MV-4-11 (cell line): ENCODE measurements at places on chromosomes 7 and 10.

GRCh38 chr10:76192694-76193320 is 761.4 kb downstream of the LRMDA start:
- no peak for DNase-seq

GRCh38 chr7:96596120-96596826 is 113.4 kb downstream of the SEM1 start:
- peak; percentile 5 for DNase-seq

DNA sequence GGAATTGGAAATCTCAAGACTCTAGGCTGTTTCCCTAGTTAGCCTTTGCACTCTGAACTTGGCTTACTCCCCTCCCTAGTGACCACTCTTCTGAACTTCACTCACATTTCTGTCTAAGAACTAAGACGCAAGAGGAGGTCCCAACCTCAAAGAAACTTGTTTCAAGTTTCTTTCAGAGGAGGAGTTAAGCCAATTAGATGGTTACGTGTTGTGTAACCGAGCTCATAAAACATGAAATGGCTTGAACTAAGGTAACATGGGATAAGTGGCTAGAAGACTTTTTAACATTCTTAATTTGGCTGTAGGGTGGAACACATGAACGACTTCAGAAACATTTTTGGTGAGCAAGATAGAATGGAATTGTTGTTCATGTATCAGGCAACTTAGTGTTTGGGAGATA is 39.5 kb upstream of the SEC61G start:
- no peak for DNase-seq

GRCh38 chr10:113991091-113991860 is 52.4 kb upstream of the ADRB1 start:
- peak; percentile 75 for DNase-seq

DNA sequence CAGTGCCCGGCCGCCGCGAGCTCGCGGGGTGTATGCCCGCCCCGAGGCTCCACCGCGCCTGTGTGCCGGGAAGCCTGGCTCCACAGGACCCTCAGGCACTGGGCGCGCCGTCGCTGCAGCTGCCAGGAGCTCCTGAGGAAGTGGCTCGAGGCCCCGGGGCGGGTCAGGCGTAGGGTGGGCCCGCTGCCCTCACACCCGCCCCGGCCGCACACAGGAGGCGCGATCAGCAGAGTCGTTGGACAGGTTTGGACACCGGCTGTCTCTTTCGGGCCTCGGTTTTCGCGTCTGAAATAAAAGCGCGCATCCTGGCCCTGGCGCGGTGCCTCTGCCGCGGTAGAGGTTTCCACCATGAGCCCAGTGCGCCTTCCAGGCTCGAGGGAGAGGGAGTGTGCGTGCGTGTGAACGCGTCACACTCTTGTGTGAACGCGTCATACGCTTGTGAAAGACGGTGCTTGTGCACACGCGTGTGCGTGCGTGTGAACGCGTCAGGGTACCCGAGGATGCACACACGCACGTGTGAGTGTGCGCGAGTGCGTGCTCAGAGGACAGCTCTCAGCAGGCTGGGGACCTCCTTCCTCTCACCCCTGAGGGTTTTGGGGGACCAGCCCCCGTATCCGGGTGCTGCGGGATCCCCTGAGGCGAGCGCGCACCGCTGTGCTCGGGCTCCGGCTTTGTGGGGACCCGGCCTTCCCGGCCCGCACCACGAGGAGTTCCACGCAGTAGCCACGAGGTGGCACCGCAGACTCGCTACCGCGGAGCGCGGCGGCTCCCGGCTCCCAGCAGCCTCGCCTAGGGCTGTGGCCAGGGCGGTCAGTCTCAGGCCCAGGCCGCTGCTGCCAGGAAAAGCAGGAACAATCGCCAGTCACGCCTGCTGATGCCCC is 83.8 kb downstream of the BMS1 start:
- DNase-seq, result peak; percentile 52

DNA sequence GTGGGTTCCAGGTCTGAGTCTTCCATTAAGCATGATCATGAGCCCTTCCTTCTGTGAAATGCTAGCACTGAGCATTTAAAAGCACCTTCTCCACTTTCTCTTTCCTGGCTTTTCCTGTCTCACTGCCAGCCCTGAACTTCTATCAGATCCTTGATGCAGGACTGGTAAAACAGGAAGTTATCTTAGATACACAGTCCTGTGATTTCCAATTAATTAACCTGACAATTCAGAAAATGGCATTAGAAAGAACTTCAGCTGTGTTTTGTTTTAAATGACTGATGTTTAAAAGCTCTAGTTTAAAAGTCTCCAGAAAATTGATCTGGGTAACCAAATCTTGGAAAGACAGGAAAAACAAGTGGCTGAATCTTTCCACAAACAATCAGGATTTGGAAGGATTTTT is 79.0 kb upstream of the MACROH2A2 start:
- DNase-seq, result no peak

DNA sequence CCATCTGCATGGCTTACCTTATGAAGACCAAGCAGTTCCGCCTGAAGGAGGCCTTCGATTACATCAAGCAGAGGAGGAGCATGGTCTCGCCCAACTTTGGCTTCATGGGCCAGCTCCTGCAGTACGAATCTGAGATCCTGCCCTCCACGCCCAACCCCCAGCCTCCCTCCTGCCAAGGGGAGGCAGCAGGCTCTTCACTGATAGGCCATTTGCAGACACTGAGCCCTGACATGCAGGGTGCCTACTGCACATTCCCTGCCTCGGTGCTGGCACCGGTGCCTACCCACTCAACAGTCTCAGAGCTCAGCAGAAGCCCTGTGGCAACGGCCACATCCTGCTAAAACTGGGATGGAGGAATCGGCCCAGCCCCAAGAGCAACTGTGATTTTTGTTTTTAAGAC is 12.4 kb downstream of the DUSP5 start:
- DNase-seq, result no peak

DNA sequence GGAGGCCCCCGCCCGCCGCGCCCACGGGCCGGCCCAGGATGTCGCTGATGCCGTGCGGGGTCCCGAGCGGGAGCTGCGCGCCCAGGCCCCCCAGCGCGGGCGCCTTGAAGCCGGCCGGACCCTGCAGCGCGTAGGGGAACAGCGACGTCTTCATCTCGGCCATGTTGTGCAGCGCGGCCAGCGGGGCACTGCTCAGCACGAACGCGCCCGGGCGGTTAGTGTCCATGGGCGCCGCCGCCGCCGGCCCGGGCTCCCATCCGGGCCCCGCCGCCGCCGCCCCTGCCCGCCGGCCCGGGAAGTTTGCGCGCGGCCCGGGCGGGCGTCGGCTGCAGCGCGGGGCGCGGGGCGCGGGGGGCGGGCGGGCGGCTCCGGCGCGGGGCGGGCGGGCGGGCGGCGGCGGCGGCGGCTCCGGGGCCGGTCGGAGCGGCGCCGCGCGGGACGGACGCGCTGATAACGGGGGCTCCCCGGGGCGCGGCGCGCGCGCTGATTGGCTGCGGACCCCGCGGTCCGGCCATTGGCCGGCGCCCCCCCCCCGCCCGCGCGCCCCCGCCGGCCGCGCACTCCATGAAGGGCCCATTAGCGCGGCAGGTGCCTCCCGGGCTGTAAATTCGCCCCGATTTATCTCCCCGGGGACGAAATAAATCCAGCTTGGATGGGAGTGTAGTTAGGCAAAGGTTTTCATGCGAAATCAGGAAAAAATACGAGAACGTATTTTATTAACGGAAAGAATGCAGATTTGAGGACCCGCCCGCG is at the start of gene NKX6-2:
NKX6-2 (minus strand) TSS at position 425 of the 753 bp plus-strand sequence; CDS start at position 226, 199 bp downstream.
- DNase-seq, result no peak

GRCh38 chr10:116385994-116386809 is 41.4 kb upstream of the PNLIPRP3 start:
- DNase-seq, result no peak

DNA sequence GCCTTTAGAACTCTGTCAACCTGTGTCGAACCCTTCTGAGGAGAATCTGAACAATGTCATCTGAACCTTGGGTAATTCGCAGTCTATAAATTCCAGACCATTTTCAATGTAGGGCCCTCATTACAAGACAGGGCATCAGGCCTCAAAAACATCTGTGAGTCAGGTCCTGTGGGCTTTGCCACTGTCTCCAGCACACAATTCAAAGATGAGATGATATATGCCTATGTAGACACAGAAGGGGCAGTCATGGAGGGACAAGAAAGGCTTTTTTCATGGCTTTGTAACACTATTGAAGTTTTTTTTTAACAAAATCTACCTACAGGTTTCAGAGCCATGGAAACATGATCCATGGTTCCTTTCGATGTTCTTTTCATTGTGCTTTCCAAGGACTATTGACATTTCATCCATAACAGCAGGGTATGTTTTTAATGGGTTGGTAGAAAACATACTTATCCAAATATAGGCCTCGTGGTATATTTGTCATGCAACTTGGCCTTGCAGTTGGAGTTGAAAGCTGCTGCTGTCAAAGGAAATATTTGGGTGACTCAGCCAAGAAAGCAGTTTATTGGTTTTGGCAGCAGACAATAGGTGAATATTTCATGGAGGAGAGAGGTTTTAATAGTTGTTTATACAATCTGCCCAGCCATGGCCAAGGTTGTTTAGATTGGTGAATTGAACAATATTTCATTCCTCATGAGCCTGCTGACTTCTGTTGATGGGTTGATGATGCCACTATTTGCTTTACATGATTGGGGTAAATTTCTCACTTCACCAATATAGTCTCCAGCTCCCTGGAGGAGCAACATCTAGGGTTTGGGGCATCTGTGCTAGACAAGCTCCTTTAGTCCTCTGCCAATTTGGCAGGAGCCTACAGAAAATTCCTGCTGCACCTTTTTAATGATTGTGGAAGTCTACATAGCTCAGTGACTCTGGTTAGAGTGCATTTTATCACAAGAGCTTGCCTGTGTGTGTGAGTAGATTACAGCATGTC is 158.4 kb upstream of the TMEM72 start:
- DNase-seq, result no peak

DNA sequence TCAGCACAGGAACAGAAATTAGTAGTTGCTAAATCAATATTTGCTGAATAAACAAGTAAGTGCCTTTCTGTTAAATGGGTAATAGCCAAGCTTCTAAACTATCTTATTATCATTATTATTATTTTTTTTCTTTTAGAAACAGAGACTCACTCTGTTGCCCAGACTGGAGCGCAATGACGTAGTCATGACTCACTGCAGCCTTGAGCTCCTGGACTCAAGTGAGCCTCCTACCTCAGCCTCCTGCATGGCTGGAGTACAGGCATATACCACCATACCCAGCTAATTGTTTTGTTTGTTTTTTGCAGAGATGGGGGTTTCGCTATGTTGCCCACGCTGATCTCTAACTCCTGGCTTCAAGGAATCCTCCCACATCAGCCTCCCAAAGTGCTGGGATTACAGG is 12.3 kb upstream of the ELN start:
- no peak for DNase-seq

GRCh38 chr10:19977097-19977521 is 160.9 kb downstream of the PLXDC2 start:
- no peak for DNase-seq

- DNase-seq, result no peak
These were observed 497.3 kb downstream of the INHBA start for GRCh38 chr7:41205600-41205999.

- no peak for DNase-seq
These were observed 201.2 kb downstream of the KCNMA1 start for GRCh38 chr10:77436257-77436975.

GRCh38 chr7:13034693-13035092 is 347.3 kb downstream of the ARL4A start:
- DNase-seq, result no peak

- DNase-seq, result no peak
These were observed 3.9 kb downstream of the CH25H start for GRCh38 chr10:89203237-89203636.

GRCh38 chr10:114304571-114305421 is 65.7 kb downstream of the VWA2 start:
- DNase-seq, result no peak

DNA sequence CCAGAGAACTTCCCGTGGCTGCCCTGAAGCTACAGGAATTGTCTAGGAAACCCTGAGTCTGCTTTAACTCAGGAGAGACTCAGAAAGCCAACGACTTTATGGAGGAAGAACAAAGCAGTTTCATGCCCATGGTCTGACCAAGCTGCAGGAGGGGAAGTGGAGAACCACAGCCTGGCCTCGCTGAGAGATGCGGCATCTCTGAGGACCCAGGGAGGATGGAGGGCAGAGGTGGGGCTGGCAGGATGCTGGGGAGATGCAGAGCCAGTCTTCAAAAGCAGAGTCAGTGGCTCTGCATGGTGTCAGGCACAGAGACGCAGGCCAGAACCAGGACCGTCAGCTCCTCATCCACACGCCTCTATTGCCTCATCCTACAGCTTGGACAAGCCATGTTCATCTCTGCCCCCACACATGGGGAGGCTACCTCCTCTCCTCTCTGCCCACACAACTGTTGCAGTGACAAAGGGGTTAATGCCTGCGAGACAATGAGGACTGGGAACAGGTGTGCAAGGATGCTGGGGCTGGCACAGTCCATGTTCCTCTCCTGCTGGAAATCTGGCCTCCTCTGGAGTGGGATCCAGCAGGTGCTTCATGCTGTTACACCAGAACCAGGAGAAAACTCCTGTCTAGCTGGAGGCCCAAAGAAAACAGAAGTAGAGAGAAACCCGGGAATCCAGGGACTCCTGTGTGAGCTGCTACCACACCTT is 267.0 kb downstream of the PLXNA4 start:
- DNase-seq, result no peak

DNA sequence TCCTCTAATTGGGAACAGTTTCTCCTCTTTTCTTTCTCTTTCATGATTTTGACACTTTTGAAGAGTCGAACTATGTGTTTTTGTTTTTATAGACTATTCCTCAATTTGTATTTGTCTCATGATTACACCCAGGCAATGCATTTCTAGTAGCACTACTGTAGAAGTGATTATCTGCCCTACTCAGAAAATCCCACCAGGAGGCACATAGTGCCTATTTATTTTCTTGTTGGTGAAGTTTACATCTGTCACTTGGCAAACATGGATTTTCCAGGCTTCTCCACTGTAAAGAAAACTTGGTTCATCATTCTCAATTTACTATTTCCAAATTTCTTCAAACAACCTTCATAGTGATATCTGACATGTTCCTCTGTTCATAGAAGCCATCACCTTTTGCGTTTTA is 893.9 kb downstream of the CCSER2 start:
- DNase-seq, result no peak

DNA sequence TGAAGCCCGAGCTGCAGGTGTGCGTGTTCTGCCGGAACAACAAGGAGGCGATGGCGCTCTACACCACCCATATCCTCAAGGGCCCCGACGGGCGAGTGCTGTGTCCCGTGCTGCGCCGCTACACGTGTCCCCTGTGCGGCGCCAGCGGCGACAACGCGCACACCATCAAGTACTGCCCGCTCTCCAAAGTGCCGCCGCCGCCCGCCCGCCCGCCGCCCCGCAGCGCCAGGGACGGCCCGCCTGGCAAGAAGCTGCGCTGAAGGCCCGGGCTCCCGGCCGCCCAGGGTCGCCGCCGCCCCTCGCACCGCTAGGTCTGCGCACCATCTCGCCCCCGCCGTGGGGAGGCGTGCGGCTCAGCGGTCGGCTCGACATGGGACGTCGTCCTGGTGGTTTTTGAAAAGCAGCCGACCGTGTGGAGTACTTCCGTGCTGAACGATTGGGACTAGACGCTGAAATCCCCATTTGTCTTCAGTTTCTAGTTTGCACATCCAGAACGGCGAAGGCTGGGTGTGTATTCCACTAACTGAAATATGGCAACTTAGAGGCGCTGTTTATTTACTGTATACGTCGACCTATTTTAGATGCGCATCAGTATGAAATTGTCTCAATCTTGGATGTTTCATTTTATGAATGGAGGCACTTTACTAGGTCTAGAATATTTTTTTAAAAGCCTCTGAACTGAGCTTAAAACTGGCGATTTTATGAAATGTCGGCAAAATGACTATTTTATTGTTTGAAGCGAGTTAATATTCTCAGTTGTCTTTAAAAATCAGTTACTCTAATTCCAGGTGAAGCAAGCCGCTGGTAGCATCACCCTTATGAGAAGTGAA is 1.1 kb downstream of the NANOS1 start:
- DNase-seq, result peak; percentile 74

- DNase-seq, result peak; percentile 98
These were observed 23.2 kb downstream of the PILRA start for GRCh38 chr7:100396421-100396982.
